ENCODE measurements at places on chromosomes 16 and 17. TPM values are rescaled to one million over a fixed set of nuclear protein-coding genes. Genes with fewer than 3 reads are reported as not detected.

Gene FGF11
- 0.88 TPM for total RNA-seq

Gene ATP2C2
- not detected for total RNA-seq

Gene RNF157
- total RNA-seq = 33.8 TPM

Gene KRTAP4-5
- total RNA-seq = not detected

Gene CDRT15L2
- not detected for total RNA-seq

Gene MYH13
- total RNA-seq = not detected

Gene VTN
- 0.85 TPM for total RNA-seq

Gene TP53TG3F
- total RNA-seq = not detected

Data from subcutaneous adipose tissue (tissue), 4 donors.